Cerebellar nuclear complex (tissue), 1 donor: ENCODE measurements at places on chromosomes 1 and 21.
A peak's percentile ranks its signal among the peaks of the same experiment; 100 is the strongest.

DNA sequence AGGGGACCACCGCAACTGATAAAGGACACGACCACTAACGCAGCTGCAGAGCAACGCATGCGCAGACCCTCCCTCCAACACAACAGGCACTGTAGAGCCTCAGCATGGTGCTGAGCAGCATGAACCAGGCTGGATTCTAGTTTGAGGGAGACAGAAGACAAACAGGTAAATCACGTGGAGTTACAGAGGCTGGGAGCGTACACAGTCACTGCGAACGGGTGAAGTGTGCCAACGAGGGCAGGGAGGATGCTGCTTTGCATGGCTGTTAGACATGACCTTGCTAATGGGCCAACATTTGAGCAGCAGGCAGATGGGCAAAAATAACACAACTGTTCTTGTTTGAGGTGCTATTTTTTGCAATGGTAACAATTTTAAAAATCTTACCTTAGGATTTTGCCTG, 55.2 kb upstream of the NADK start:
- no peak for DNase-seq

GRCh38 chr1:159882527-159882862, 17.5 kb downstream of the CFAP45 start:
- no peak for DNase-seq

DNA sequence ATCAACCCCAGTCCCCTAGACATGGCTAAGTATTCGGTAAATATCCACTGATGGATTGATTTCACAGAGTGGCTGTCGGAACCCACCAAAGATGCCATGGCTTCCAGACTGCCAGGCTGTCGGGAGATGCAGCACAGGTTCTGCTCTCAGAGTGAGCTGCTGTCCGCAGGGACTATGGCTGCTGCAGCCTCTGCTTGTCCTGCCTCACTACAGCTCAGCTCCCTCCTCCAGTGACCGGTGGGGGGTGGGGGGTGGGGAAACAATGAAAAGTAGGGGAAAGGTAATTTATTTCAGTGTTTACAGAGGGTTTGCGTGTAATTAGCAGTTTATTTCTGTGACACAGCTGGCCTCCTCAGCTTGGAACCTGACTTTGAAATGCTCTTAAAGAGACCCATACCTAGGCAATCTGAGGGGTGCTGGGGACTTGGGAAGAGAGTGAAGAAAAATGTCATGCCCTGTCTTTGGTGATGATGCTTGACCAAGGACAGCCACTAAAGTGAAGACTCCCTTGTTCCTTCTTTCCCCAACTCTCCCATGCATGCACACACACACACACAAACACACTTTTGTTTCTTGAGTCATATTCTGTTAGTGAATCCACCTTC, 109.0 kb downstream of the CACNA1E start:
- DNase-seq = no peak

- DNase-seq = no peak
Measured at GRCh38 chr1:24913274-24913604, 16.8 kb downstream of the RUNX3 start.

DNA sequence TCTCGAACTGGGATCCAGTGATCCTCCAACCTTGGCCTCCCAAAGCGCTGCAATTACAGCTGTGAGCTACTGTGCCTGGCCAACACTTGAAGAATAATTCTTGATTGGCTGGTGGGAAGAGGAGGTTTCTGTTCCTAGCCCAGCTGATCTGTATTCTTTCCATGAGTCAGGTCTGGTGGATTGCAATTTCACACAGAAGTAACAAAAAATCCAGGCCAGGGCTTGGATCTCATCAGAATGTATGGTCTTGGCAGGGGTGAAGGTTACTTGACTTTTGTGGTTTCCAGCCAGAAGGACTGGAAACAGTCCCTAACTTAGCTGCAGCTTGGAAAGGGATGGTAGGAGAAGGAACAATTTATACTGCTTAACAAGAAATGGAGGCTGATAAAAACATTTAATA, 5.1 kb upstream of the HP1BP3 start:
- no peak for DNase-seq

DNA sequence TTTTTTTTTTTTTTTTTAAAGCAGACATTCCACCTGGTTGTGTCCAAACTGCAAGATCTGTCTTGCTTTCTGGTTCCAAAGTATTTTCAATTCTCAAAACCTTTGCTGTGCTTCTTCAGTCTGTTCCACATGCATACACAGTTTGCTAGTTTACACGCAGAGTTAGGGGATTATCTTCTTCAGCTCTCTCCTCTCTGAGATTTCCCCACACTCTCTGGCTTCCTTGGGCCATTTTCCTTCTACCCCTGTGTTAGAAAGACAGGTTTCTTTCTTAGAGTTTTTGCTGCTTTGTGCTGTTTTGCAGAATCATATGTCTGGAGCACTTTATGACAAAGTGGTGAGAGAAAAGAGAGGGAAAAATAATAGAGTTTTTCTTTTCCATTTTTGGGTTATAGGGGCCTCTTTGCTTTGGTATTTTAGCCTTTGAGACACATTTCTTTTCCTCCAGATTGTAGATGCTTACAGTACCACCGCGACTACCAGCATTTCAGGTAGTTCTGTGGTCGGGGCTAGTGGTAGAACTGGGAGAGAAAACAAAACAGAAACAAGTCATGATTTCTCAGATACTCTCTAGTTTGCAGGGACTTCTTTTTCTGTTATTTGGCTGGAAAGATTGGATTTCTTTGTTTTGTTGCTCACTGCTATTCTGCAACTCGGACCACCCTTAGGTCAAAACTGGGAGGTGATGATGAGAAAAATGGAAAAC, 66.3 kb downstream of the RABGAP1L start:
- no peak for DNase-seq

DNA sequence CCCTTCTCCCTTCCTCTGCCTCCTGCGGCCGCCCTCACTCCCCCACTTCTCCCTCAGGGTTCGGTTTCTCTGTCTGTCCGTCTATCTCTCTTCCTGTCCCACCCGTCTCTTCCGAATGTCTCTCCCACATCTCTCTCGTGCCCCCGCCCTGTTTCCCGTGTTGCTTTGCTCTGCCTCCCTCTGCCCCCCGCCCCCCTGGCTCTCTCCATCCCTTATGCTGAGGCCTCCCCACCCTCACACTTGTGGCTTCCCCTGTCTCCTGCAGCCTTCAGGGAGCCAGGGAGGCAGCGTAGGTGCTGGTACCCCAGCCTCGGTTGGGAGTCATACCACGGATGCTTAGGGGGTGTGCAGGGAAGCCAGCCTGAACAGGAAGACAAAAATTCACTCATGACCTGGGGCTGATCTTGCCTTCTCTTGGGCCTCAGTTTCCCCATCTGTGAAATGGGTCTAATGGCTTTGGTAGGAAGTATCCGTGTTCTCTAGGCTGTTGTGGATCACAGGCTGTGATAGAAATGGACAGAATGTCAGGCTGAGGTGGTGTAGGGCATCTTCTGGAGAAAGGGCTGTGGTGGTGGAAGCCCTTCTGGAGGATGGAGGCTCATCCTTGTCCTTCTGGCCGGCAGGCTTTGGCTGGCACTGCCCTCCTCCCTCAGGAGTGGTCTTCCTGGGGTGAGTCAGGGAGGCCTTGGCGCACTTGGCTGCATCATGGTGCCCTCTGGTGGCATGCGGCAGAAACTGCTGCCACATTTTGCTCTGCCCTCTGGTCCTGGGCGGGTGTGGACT, 55.5 kb downstream of the FOXO6 start:
- no peak for DNase-seq

DNA sequence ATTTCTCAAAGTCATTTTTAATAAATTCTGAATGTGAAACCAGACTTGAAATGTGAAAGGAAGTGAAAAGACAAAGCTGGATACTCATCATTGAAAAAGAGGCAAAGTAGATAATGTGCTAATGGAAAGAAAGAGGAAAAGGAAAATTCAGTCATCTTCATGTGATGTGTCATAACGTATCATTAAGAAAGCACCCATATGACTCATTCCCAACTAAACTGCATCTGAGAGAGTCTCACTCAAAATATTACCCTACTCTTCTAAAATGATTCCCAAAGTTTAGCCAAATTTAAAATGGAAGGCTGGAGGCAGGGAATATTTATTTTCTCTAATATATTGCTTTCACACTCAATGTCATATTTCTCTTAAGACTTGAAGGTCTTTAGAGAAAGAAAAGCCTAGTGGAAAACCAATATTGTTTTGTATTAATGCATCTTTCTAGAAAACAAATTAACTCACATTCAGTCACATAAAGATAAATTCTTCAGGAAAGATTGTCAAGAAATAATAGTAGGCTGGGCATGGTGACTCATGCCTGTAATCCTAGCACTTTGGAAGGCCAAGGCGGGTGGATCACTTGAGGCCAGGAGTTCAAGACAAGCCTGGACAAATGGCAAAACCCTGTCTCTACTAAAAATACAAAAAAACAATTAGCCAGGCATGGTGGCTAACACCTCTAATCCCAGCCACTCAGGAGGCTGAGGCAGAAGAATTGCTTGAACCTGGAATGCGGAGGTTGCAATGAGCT, 129.9 kb downstream of the SLC30A10 start:
- no peak for DNase-seq

DNA sequence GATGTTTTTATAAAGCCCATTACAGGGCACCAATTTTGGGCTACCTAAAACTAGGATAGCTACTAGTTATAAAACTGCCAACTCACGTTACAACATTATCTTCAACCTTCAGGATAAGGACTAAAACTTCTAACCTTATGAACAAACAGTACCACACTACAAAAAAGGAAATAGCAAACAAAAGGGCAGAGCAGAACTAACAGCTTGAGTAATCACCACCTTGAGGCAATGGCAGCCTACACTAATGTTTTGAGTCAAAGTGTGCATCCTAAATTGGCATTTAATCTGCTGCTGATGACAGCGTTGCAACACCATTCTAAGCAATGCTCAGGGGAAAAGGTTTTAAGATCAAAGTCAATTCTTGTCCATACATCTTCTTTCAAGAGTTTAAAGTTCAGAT, 27.2 kb downstream of the PTP4A2 start:
- DNase-seq = no peak

- DNase-seq = no peak
Measured at GRCh38 chr1:180260541-180260940, 30.5 kb downstream of the LHX4 start.

- no peak for DNase-seq
Measured at GRCh38 chr1:234585330-234586055, 24.5 kb downstream of the IRF2BP2 start.

- no peak for DNase-seq
Measured at GRCh38 chr1:97074771-97075170, 353.2 kb downstream of the PTBP2 start.

- no peak for DNase-seq
Measured at GRCh38 chr1:206636671-206637070, 1.3 kb downstream of the DYRK3 start.

- DNase-seq = no peak
Measured at GRCh38 chr21:42617486-42617885, 35.9 kb upstream of the PDE9A start.

DNA sequence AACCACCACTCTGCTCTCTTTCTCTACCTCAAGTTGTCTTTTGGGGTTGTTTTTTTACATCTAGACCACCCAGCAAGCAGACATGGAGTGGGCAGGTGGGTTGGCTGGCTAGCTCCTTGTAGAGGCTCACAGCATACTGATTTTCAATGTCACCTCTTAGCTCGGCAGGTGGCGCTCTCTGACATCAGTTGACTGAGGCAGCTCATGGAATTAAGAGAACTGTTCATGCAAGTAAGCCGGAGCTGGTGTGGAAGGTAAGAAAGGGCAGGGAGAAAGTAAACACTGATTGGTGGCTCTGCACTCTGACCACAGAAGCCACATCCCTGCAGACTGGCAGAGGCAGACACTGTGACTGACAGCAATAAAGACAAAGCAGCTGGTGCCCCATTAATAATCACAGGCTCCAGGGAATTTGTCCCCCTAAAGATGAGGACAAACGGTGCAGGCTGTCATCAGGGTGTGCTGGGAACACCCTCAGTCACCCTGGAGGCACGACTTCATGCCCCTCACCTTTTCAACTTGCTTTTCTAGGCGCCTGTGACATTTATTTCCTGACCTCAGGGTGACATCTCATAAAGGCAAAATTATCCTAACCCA, 226.8 kb downstream of the LMX1A start:
- peak; percentile 13 for DNase-seq

DNA sequence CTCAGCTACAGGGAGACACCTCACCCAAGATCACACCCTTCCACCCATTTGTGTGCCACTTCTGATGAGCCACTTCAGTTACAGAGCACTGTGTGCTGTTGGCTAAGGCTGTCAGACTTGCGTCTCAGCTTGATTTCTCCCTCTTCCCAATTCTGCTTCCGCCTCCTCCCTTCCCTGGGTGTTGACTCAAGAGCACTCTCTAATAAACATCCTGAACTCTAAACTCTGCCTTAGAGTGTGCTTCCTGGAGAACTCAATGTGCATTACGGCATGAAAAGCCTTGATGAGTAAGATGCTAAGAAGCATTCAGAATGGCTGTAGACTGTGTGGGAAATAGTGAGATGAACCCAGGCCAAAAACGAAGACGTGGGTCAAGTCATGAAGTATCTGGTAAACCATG, 54.9 kb upstream of the S1PR1 start:
- no peak for DNase-seq

DNA sequence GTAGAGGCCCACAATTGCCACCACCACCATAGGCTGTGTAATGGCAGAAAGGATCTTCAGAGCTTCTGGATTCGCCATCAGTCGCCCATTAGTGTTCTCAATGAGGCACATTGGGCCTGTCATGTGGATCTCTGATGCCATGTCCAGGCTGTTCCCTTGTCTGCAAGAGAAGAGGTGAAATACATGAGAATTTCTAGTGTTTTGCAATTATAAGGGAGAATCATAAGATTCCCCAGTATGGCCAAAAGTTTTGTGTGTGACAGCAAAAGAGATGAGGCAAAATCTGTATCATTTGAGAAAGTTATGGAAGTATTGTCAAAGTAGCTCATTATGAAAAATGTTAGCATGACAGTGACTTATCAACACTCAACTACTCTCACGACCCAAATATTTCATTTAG, 1.9 kb downstream of the GBP1 start:
- DNase-seq = no peak

- no peak for DNase-seq
Measured at GRCh38 chr1:175536369-175536768, 207.0 kb downstream of the TNR start.

DNA sequence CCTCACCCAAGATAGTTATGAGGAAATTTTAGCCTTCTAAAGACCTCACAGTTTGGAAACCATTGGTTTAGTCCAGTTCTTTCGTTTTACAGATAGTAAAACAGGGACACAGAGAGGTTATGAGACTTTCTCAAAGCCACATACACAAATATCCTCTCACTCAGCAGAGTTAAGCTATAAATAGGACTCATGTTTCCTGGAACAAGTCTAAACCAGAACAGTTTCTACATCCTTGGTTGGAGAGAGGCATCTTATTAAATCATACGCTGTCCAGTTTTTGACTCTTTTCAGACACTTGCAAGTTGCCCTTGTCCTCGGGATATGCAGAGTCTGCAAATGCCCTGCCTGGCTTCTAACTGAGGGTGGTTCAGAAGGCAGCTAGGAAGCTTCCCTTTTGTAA, 462.1 kb upstream of the DEPDC1 start:
- DNase-seq = no peak

GRCh38 chr1:11478571-11479374, at the start of gene DISP3:
Gene DISP3 (plus strand): TSS chr1:11479155. CDS start chr1:11500993, 21,838 bp downstream.
- DNase-seq = no peak

DNA sequence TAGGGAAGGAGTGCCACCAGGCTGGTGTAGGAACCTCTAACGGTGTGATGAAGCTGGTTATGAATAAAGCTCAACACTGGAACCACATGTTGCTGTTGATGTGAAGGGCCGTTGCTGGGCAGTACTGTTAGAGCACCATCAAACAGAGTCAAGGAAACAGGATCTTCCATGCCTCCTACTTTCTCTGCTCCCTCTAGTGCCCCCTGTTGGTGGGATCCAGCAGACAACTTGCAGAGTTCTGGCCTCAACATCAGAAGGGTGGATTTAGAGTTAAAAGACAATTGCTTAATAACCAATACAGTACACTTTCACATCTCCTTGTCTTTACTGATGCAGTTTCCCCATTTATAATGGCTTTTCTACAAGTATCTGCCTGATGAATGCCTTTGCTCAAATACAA, 336.4 kb downstream of the NTNG1 start:
- DNase-seq = no peak
